Posterior cingulate gyrus (tissue), 11 donors: ENCODE measurements at places on chromosomes 2 and 18.
A peak's percentile ranks its signal among the peaks of the same experiment; 100 is the strongest.

GRCh38 chr2:241391892-241392665 lies 36.0 kb downstream of the FARP2 start:
- DNase-seq: no peak

DNA sequence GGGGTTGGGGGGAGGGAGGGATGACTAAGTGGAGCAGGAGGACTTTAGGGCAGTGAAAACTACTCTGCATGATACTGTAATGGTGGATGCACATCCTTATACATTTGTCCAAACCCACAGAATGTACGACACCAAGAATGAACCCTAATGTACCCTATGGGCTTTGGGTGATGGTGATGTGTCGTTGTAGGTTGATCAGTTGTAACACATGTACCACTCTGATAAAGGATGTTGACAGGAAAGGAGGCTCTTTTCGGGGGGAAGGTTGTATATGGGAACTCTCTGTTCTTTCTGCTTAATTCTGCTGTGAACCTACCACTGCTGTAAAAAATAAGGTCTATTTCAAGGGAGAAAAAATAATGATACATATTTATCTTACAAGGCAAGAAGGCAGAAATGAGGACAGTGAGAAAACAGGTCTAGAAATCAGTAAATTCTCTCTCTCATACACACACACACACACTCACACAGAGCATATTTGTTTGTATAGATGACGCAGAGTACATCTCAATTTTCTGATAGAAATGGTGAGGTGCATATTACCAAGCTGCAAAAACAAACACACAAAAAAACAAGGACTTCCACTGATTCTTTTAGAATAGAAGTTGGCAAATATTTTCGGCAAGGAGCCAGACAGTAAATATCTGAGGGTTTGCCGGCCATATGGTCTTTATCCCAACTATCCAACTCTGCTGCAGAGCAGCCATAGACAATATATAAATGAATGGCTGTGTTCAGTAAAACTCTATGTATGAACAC lies 20.2 kb downstream of the FAM124B start:
- no peak for DNase-seq

GRCh38 chr2:43569921-43570320 lies 25.9 kb downstream of the THADA start:
- no peak for DNase-seq

- no peak for DNase-seq
These were observed 142.8 kb upstream of the ID2 start for GRCh38 chr2:8538931-8539621.

DNA sequence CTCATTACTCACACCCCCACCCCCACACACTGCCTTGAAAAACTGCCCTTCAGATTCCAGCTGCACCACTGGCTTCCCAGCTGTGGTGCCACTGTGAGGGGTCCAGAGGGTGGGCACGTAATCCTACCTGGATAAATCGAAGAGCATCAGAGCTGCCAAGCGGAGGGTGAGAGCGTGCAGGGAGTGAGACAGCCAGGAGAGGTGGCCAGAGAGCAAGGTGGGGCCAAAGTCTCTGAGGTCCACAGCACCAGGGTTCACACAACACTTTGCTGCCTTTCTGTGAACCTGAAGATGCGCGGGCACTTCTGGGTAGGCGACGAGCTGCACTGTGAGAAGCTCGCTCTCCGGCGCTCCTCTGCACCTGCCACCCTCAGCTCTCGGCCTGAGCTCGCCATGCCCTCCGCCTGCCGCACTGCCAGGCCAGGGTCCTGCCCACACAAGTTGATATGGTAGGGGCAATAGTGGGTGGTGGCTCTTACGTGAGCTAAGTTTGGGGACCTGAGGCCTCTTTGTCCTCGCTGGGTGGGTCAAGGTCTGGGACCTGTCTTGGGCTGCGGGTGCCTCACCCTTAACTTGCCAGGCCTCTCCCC lies 83.9 kb downstream of the MARCO start:
- DNase-seq: no peak

DNA sequence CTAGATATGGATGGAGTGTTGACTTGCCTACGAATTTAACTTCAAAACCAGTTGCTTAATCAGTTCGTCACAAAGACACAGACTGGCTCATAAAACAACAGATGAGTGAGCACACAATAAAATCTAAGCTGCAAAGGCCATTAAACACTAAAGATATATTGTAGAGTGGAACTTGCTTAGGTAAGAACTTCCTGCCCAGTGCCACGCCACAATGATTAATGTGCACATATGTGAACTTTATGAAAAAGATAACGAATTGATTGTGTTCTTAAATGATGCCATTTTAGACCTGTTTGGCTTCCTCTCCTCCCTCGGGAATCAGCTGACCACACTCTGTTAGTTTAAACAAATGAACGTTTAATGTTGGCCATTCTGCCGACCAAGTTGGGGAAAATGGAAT lies 2031.3 kb upstream of the CELF4 start:
- DNase-seq: no peak

GRCh38 chr2:178865999-178866398 lies 58.8 kb upstream of the TTN start:
- DNase-seq: no peak

- no peak for DNase-seq
These were observed 1.4 kb downstream of the PSME4 start for GRCh38 chr2:53969285-53969967.

GRCh38 chr2:138565230-138565598 lies 63.6 kb downstream of the SPOPL start:
- DNase-seq: no peak

DNA sequence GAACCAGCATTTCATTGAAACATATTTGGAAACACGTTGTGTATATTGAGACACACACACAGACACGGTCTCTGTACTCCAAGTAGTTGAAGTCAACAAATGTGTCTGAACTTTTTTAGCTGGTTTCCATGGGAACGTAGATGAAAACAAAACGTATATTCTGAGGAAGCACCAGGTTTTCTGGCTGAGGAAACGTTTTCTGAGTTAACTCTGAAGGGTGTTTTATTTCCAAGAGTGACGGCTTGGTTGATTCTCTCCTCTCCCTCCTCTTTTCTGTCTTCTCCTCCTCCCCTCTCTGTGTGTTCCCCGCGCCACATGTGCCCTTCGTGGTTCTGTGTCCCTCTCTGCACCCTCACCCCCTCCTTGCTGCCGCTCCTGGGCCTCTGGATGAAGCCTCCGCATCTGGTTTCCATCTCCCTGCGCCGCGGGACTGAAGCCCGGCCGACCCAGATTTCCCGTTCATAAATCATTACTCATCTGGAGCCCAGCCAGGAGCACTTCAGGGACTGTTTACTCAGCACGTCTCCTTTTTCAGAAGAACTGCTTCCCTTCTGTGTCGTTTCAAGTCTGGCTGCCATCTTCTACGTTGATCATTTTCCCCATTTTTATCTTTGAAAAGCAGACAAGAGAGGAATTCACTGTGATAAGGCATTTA lies 122.7 kb downstream of the COL6A3 start:
- DNase-seq: peak; percentile 65

DNA sequence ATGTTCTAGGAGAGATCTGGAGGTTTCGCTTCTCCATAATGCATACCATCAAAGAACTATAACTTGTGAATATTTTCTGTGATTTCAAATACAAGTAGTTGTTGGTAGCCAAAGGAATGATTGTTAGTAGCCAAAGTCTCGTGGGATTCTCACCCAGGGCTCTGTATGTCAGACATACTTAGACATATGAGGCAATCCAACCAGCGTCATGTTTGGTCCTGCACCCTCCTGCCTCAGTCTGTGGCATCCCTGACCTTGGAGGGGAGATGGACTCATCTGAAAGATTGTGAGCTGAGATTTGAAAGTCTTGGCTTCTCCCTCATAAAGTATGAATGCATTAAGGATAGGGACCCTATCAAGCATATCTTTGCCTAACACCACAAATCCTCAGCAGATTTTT lies 81.2 kb downstream of the CTIF start:
- no peak for DNase-seq

DNA sequence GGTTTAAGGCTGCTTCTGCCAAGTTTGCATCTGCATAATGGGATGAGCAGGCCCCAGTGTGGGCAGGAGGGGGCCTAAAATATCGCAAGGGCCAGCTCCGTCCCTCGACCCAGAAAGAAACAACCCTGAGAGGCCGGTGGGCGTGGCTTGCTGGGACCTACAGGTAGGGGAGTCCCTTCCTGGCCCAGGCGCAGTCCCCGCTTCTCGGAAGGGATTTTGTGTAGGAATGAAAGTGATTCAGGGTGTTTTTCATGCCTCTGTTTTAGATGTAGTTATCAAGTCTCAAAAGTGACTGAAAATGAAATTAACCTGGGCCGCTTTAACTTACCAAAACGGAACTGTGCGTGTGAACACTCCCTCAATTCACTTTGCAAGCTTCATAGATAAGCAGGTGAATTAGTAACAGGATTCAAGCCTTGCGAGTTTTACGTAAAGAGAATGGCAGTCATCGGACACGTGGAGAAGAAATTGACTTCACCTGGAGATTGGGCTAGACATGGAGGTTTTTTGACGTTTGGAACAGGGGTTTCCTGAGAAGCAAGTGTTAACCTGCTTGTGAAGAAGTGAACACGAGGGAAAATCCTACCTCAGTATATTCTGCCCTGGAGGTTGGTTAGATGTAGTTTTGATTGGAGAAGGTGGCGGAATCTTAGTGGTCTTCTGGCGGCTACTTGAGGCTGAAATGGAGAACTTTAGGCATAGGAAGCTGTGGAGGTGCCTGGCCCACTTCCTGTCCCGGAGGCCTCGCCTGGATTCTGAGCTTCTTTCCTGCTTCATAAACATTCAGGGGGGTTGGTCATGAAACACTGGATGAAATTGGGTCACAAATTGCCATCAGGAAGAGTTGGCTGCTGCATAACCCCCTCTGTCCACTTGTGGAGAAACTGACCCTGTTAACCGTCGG lies 1.7 kb downstream of the NCK2 start:
- DNase-seq: peak; percentile 47

GRCh38 chr2:40751981-40752380 lies 300.1 kb upstream of the SLC8A1 start:
- DNase-seq: no peak

DNA sequence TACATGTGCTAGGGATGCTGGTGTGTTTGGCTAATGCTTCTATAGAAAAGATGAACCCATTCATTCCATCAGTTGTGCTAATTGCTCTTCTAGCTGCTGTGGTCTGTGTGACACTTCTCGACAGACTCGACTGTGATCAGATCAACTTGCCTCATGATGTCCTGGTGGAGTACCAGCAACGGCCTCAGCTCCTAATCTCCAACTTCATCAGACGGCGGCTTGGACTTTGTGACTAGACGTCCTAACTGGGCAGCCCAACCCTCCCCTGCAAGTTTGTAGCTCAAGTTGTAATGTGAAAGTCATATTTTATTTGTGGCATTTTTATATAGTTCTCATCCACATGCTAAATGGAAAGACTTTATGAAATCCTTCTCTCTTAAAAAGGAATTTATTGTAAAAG lies 33.0 kb downstream of the UPP2 start:
- DNase-seq: no peak
